ENCODE measurements at places on chromosomes 7 and 10.

DNA sequence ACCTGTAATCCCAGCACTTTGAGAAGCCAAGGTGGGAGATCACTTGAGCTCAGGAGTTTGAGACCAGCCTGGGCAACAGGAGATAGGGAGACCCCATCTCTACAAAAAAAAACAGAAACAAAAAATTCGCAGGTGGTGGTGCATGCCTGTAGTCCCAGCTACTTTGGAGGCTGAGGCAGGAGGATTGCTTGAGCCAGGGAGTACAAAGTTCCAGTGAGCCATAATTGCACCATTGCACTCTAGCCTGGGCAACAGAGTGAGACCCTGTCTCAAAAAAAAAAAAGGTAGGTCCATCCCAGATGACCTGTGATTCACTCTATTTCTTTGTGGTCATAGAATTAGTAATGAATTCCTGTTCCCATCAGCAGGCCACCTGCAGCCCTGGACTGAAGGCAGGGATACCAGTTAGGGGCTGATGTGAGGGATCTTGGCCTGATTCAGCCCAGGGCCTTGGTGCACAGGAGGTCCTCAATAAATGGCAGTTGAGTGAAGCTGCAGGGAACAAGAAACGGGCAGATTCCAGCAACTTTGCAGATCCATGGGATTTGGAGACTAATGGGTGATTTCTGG, at the start of gene MYH16:
Gene MYH16 (plus strand): TSS at position 364 of the 570 bp plus-strand sequence.
- DNase-seq = no peak

- no peak for DNase-seq
These were observed 19.0 kb upstream of the PFKP start for GRCh38 chr10:3048119-3049019.

DNA sequence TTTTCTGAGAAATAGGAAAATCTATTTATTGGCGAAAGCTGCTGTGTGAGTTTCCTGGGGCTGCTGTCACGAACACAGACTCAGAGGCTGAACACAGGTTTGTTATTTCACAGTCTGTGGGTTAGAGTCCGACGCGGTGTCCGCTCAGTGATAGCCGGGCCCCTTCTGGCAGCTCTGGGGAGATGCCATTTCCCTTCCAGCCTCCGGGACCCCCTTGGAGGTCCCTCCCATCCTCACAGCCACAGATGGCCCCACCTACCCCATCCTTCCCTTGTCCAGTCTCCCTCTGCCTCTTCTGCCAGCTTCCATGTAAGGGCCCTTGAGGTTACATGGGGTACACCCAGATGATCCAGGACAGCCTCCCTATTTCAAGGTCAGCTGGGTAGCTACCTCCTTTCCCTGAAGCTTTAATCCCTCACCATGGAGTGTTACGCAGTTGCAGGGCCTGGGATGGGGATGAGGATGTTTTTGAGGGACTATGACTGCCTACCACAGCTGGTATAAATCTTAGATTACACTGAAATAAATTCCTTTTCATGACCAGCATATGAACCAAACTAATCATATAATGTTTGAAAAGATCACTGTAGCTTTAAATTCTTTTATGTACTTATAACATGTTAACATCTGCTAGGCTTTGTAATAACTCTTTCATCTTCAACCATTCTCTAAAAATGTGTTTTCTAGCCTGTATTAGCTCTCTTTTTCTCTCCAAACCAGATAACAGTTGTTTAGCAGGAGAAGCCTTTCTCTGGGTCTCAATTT, 98.5 kb downstream of the WDR37 start:
- DNase-seq = no peak

- no peak for DNase-seq
These were observed 130.2 kb upstream of the COBL start for GRCh38 chr7:51446785-51447184.

GRCh38 chr7:29281782-29282541, 87.4 kb downstream of the CHN2 start:
- DNase-seq = no peak

- no peak for DNase-seq
These were observed 848.9 kb downstream of the REEP3 start for GRCh38 chr10:64369885-64370773.

DNA sequence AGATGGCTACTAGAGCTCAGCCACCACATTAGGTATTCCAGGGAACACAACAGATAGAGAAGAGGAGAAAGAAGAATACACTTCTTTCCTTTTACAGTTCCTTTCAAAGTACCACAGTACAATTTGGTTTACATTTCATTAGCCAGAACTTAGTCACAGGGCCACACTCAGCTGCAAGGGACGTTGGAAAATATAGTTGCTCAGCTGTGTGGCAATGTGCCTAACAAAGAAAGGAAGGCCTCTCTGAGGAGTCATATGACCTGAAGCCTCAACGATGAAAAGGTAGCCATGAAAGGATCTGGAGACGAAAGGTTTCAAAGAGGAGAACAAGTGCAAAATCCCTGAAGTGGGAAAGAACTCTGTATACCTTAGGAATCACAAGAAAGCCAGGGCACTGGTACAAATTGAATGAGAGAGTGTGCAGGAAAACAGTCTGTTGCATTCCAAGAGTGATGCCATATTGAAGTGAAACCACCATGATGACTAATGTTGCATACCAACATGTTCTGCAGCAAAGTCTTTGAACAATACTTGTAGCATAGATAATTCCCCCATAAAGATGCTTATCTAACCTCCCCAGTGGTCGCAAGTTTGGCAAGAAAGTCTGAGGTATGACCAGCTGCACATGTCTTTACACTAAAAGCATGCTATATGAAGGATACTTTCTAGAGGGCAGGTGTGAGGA, 278.9 kb downstream of the HPSE2 start:
- no peak for DNase-seq
